Kidney (tissue), 22 donors: ENCODE measurements at places on chromosomes 2 and 18. TPM values are rescaled to one million over a fixed set of nuclear protein-coding genes. Genes with fewer than 3 reads are reported as not detected.
A peak's percentile ranks its signal among the peaks of the same experiment; 100 is the strongest.

Gene C1QL2
- total RNA-seq, result not detected

GRCh38 chr18:46567196-46567595 lies 89.8 kb downstream of the LOXHD1 start:
- H3K27me3 ChIP-seq, result no peaks in the 10 kb centered on the region
- no peak overlapping the region for H3K27ac ChIP-seq
- no peaks in the 10 kb centered on the region for H3K4me1 ChIP-seq
- H3K36me3 ChIP-seq, result no peaks in the 10 kb centered on the region
- DNase-seq, result no peak

DNA sequence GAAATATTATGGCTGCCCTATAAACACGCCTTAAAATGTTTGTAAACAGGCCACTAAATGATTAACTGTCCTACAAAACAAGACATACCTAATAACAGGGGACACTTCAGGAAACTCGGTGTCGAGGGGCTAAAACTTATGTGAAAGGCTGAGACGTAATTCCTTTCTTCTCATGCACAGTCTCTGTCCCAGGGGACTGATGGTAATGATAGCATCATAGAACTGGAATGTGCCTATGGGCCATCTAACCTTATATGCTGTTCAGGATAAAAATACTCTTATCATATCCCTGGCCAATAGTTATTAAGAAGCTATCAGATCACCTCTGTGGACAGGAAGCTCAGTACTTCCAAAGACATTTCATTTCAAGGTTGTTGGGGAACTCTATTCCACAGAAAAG lies 252.6 kb upstream of the RASGRP3 start:
- H3K27me3 ChIP-seq, result no peaks in the 10 kb centered on the region
- DNase-seq, result no peak
- H3K4me3 ChIP-seq, result no peak overlapping the region
- no peaks in the 10 kb centered on the region for H3K36me3 ChIP-seq

Gene CD8A
- total RNA-seq, result 5.9 TPM

- peak; percentile 17 for DNase-seq
- no peak overlapping the region for H3K27ac ChIP-seq
- no peaks in the 10 kb centered on the region for H3K27me3 ChIP-seq
- no peak overlapping the region for H3K4me3 ChIP-seq
These were observed 45.8 kb downstream of the SH3RF3 start for GRCh38 chr2:109174626-109175349.

- H3K4me1 ChIP-seq, result no peaks in the 10 kb centered on the region
- no peak for DNase-seq
- no peaks in the 10 kb centered on the region for H3K36me3 ChIP-seq
- H3K27me3 ChIP-seq, result no peaks in the 10 kb centered on the region
- H3K27ac ChIP-seq, result no peak overlapping the region
These were observed 5.5 kb downstream of the ATP6V1B1 start for GRCh38 chr2:70941186-70941585.

Gene UGT1A3
- 0.57 TPM for total RNA-seq

Gene CDKL4
- total RNA-seq, result 1.2 TPM

- H3K4me3 ChIP-seq, result no peak overlapping the region
- H3K27ac ChIP-seq, result no peak overlapping the region
- no peaks in the 10 kb centered on the region for H3K27me3 ChIP-seq
- DNase-seq, result no peak
- no peaks in the 10 kb centered on the region for H3K36me3 ChIP-seq
- H3K4me1 ChIP-seq, result no peaks in the 10 kb centered on the region
These were observed 212.4 kb upstream of the CWC22 start for GRCh38 chr2:180219491-180219890.

DNA sequence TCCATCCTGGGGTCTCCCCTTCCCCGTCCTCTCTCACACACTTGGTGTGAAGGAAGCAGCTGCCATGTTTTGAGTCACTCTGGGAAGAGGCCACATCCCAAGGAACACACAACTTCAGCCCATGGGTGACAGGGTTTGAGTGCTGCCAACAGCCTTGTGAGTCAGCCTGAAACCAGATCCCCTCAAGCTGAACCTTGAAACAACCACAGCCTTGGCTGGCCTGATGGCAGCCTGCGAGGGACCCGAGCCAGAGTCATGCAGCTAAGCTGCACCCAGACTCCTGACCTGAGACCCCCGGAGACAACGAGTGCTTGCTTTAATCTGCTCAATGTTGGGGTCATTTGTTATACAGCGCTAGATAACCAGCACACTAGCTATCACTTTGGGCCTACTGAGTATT lies 19.3 kb upstream of the MC2R start:
- no peaks in the 10 kb centered on the region for H3K36me3 ChIP-seq
- no peaks in the 10 kb centered on the region for H3K4me1 ChIP-seq
- no peaks in the 10 kb centered on the region for H3K27me3 ChIP-seq
- no peak overlapping the region for H3K27ac ChIP-seq
- no peak overlapping the region for H3K4me3 ChIP-seq
- DNase-seq, result no peak

DNA sequence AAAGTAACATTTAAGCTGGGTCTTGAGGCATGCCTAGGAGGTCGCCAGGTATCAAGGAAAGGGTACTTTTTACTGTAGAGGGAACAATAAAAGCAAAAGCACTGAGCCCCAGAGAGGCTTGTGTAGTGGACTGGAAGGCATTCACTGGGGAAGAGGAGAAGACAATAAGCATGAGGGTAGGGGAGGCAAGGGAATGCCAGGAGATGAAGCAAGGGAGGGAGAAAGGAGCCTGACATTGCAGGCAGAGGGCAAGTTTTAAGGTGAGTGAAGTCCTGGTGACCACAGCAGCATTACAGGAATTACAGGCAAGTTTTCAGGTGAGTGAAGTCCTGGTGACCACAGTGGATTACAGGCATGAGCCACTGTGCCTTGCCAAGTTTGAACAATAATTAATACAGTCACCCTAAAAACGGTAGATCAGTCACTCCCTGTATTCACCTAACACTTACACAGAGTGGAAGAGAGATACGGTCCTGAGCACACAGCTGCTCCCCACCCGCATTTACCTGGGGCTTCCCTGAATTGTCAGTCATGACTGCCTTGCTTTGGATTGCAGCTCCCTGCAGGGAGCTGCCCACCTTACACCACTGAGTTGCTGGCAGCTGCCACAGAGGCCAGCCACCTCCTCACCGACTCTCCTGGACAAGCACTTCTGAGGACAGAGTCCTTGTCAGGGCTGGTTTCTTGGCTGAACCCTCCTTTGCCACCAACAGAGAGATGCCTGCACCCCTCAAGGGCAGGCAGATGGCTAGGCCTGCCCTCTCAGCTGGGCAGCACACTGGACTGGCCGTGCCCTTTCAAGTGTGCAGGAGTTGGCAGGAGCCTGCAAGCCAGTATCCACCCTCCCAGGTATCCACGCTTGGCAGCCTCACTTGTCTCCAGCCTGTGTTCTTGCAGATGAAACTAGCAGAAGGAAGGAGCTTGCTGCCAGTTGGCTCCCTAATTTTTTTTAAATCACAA lies 153.2 kb upstream of the MSH6 start:
- H3K27me3 ChIP-seq, result no peaks in the 10 kb centered on the region
- H3K36me3 ChIP-seq, result no peaks in the 10 kb centered on the region
- no peak for DNase-seq
- no peaks in the 10 kb centered on the region for H3K4me1 ChIP-seq
- H3K4me3 ChIP-seq, result no peak overlapping the region

GRCh38 chr2:177553176-177553884 lies 160.8 kb downstream of the AGPS start:
- no peaks in the 10 kb centered on the region for H3K36me3 ChIP-seq
- H3K4me3 ChIP-seq, result peak overlapping the region; percentile 100
- H3K4me1 ChIP-seq, result peaks cover 4% of the 10 kb centered on the region

Gene TMEM169
- 4.6 TPM for total RNA-seq

DNA sequence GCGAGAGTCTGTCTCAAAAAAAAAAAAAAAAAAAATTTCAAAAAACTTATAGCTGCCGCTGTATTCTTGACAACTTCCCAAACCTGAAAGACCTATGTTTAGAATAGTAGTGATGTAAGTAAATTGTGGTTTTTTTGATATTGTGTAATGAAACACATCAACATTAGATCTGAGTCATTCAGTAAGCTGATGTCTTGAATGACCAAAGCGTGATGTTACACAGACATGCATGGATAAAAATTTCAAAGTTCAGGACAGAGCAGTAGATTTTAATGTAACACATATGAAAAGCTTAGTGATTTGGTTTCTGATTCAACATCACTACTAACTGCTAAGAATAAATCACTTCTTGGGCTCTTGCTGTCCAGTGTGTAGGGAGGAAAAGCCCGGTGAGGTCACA lies 69.3 kb upstream of the MEX3C start:
- no peak overlapping the region for H3K4me3 ChIP-seq
- no peaks in the 10 kb centered on the region for H3K4me1 ChIP-seq
- DNase-seq, result no peak
- H3K27ac ChIP-seq, result no peak overlapping the region

Gene IHH
- total RNA-seq, result 0.88 TPM

- H3K36me3 ChIP-seq, result peaks cover 4% of the 10 kb centered on the region
- DNase-seq, result no peak
- H3K4me1 ChIP-seq, result no peaks in the 10 kb centered on the region
These were observed 37.1 kb upstream of the TNFRSF11A start for GRCh38 chr18:62287781-62288664.

Gene IL18RAP
- total RNA-seq, result 2.0 TPM

DNA sequence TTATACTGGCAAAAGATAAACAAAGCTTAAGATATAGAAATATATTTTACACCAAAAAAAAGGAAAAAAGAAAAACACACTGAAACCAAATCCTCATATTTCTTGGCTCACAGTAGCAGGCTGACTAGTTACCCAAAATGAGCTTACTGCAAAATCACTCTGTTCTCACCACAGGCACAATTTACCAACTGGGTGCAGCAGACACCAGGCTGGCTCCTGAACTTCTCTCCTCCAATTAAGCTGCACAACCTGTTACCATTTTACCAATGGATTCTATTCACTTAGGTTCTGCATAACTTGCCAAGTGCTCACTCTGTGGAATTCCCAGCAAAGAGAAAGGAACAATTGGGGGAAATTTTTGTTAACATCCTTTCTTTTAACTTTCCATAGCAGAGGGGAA lies 679.3 kb downstream of the ZEB2 start:
- H3K27ac ChIP-seq, result no peak overlapping the region
- H3K36me3 ChIP-seq, result no peaks in the 10 kb centered on the region
- H3K4me1 ChIP-seq, result no peaks in the 10 kb centered on the region
- DNase-seq, result no peak
- H3K27me3 ChIP-seq, result no peaks in the 10 kb centered on the region
- no peak overlapping the region for H3K4me3 ChIP-seq

DNA sequence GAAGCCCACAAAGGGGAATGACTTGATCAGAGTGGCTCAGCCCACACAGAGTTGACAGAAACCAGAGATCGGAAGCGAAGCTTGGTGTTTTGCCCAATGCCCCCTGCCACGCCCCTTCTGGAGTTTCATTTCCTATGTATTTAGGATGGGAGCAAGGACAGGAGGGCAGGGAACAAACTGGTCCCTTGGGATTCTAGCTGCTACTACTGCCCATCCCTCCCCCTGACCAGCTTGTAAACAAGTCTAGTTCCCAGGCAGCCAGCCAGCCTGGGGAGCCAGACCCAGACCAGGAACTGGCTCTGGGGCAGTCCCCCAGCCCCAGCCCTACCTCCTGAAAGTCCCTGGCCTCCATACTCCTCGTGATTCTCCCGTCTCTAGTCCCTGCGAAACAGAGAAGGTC lies 8.3 kb downstream of the WNT6 start:
- peaks cover 32% of the 10 kb centered on the region for H3K27me3 ChIP-seq
- no peak overlapping the region for H3K27ac ChIP-seq

- peak overlapping the region; percentile 35 for H3K27ac ChIP-seq
- peaks cover 4% of the 10 kb centered on the region for H3K27me3 ChIP-seq
- H3K4me1 ChIP-seq, result peaks cover 11% of the 10 kb centered on the region
- DNase-seq, result peak; percentile 84
These were observed 797 bp downstream of the KLHL14 start for GRCh38 chr18:32771871-32772580.

DNA sequence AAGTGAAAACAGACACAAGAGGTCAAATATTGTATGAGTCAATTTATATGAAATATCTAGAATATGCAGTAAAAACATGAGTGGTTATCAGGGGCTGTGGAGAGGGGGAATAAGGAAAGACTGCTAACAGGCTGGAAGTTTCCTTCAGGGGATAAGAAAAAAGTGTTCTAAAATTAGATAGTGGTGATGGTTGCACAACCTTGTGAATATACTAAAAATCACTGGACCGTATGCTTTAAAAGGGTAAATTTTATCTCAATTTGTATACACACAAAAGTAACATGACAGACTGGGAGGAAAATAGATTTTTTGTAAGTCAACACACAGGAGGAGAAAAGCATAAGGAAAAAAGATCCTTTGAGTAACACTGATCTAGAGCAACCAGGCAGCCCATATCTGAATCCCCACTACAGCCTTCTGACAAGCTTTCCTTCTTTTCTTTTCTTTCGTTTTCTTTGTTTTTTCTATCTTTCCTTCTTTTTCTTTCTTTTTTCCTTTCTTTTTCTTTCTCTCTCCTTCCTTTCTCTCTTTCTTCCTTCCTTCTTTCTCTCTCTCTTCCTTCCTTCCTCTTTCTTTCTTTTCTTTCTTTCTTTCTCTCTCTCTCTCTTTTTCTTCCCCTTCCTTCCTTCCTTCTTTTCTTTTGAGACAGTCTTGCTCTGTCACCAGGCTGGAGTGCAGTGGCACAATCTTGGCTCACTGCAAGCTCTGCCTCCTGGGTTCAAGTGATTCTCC lies 95.4 kb downstream of the AAK1 start:
- no peak for DNase-seq
- no peaks in the 10 kb centered on the region for H3K36me3 ChIP-seq
- H3K27ac ChIP-seq, result no peak overlapping the region
- no peaks in the 10 kb centered on the region for H3K27me3 ChIP-seq

Gene PRSS56
- total RNA-seq, result not detected

Gene IMPACT
- total RNA-seq, result 38.0 TPM

Gene LRRTM4
- total RNA-seq, result 0.19 TPM

Gene CNOT9
- 35.8 TPM for total RNA-seq

- DNase-seq, result no peak
- no peaks in the 10 kb centered on the region for H3K27me3 ChIP-seq
- H3K36me3 ChIP-seq, result no peaks in the 10 kb centered on the region
- peaks cover 3% of the 10 kb centered on the region for H3K4me1 ChIP-seq
- H3K4me3 ChIP-seq, result no peak overlapping the region
These were observed 3.4 kb downstream of the C2orf69 start for GRCh38 chr2:199914372-199914958.

Gene PRKCE
- total RNA-seq, result 27.3 TPM

DNA sequence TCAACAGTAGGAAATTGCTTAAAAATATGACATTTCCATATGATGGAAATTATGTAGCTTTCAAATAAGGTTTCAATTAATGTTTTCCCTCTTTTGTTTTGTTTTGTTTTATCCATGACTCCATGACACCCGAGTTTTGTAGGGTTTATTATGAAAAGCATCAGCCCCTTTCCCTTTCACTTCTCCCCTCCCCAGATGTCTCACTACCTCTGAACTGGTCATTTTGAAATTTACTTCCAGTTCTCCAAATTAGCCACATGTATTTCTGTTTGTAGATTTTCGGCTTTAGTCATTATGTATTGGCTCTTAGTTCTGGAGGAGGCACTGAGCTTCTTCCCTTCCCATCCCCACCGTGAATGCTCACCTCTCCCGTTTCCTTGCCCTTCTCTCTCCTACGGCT lies 18.6 kb upstream of the VPS4B start:
- no peak overlapping the region for H3K4me3 ChIP-seq
- H3K27me3 ChIP-seq, result no peaks in the 10 kb centered on the region
- H3K4me1 ChIP-seq, result no peaks in the 10 kb centered on the region
- DNase-seq, result no peak
- H3K36me3 ChIP-seq, result no peaks in the 10 kb centered on the region

- no peak for DNase-seq
- peaks cover 3% of the 10 kb centered on the region for H3K4me1 ChIP-seq
- H3K4me3 ChIP-seq, result no peak overlapping the region
- H3K27ac ChIP-seq, result no peak overlapping the region
- H3K36me3 ChIP-seq, result no peaks in the 10 kb centered on the region
- H3K27me3 ChIP-seq, result no peaks in the 10 kb centered on the region
These were observed 14.6 kb downstream of the THNSL2 start for GRCh38 chr2:88184762-88185161.
